ENCODE measurements at places on chromosomes 1 and 21.

DNA sequence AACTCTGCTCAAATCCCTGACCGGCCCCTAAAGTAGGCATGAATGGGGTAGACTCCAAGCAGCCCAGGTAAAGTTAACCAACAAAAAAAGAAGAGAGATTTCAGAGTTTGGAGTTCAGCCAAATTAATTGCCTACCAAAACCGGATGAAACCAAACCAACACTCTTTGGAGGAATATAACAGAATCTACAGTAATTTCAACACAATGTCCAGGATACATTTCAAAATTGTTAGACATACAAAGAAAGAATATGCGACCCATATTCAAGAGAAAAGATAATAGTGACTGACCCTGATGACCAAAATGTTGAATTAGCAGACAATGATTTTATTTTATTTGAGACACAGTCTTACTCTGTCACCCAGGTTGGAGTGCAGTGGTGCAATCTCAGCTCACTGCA, 12.6 kb downstream of the IL22RA1 start:
- no peak for DNase-seq

DNA sequence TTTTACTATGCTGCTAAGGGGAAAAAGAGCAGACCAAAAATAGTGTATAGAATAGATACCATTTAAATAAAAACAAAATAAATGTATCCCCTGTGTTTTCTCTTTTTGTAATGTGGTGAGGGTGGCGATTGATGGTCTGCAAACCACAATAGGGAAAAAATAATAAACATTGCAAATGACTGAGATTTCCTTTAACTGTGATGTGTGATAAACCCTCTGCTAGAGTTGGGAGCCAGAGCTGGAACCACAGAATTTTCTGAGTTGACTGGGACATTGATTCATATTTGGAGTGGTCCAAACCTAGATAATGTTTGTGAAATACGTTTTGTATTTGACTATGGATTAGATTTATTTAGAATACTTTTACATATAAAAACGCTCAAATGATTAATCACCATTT, 70.6 kb upstream of the PTGFR start:
- no peak for DNase-seq

DNA sequence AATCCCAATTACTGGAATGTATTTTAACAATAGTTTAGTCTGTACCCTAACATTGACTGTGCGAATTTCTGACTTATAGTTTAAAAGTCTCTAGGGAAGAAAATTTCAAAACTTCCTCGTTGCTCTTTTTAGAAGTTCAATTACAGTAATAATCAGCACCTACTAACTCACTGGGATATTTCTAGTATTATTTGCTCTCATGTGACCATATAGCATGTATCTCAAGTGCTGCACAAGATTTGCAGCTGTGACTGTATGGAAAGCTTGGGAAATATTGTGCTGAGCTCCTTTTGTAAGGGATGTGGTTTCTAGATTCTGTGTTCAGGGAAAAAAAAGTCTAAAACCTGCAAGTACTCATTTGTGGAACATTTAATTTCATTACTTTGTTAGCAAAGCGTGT, 153.1 kb downstream of the ST6GALNAC3 start:
- DNase-seq: no peak

- no peak for DNase-seq
These were observed 99.4 kb downstream of the ATP5PO start for GRCh38 chr21:33816174-33816573.

- DNase-seq: no peak
These were observed 10.0 kb downstream of the PROX1 start for GRCh38 chr1:213997772-213998107.

- no peak for DNase-seq
These were observed 72.5 kb downstream of the ST6GALNAC5 start for GRCh38 chr1:76939817-76940216.

- DNase-seq: no peak
These were observed 10.1 kb downstream of the ADPRS start for GRCh38 chr1:36098650-36099365.

GRCh38 chr1:36081926-36082485, 1.9 kb upstream of the TEKT2 start:
- no peak for DNase-seq

GRCh38 chr1:26696654-26697430, 1.0 kb downstream of the ARID1A start:
- DNase-seq: peak; percentile 66

GRCh38 chr1:247407180-247407616, 8.8 kb upstream of the NLRP3 start:
- peak; percentile 76 for DNase-seq
